ENCODE measurements at places on chromosomes 7 and 10.

DNA sequence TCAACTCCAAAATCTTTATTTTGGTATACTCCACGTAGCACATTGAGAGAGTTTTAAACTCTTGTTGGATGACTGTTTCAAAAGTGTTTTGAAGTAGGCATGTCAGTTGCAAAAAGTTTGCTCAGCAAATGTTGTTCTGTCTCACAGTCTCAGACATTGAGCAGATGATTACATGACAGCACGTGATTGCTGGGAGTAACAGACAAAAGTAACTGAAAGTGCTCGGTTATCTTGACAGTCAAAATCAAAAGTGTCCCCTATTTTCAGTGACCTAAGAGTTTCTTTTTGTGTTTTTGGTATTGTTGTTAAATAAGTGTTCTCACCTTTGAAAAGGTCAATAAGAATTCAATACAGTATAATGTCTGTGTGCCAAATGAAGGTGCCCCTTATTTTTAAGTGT, 84.3 kb downstream of the CFTR start:
- DNase-seq = no peak

DNA sequence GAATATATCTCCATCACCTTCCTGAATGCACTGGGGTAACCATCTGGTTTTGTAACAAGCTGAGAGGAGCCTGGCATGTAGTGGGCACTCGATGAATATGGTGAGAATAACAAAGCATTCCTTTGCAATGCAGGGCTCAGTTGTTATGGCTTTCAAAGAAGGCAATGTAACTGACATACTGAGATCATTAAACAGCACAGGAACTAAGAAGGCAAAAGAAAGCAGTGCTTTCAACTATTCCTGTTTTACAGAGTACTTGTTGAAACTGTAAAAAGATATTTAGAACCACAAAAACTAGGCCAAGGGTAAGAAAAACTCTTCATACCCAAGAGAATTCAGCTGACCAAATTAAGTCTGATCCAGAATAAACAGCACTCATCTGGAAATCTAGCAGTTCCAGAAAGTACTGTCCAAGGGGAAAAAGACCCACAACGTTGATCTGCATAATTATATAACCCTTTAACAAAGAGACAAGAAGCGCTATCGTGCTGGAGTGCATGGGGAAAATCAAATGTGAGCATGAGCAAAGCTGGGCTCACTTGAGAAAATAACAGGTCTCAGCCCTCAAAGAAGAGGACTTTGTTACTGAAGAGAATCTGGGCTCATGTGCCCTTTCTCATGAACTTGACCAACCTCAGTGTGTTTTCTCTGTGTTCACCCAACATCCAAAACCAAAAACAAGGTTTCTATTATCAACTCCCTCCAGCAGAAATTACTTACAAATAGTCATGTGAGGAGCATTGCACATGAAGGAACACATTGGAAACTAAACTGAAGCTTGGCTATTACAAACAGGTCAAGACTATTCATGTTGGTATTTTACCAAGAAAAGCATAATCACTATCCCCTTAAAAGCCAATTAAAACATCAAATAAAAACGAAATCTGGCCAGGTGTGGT, 116.2 kb downstream of the AVL9 start:
- DNase-seq = no peak

DNA sequence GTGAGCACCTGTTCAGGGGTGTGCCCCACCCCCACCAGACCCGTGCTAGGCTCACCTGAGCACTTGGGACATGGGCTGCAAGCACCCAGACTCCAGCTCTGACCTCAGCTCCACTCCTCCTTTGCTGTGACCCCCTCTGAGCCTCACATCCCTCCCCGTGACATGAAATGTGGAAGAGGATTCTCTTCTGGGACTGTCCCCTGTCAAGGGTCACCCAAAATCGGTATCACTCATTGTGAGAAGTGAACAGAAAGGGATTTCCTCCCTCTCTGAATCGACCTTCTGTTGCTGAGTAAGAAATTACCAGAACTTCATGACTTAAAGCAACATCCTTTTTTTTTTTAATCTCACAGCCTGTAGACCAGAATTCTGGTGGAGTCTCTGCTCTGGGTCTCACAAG, 6.2 kb upstream of the CHST15 start:
- DNase-seq = no peak

DNA sequence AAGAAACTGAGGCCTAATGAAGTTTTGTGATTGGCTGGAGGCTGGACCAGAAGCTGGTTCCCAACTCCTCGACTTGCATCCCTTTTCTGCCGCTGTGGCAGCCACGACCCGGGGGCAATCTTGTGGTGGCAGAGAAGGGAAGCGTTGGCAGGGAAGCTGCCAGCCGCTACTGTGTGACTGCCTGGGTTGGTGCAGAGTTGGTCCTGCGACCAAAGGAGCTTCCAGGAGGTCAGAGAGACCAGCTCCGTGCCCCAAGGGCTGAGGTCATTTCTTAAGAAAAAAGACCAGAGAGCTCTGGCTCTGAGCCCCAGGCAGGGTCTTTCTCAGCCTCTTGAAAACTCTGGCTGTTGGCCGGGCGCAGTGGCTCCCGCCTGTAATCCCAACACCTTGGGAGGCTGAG, 47.2 kb downstream of the PRF1 start:
- no peak for DNase-seq

DNA sequence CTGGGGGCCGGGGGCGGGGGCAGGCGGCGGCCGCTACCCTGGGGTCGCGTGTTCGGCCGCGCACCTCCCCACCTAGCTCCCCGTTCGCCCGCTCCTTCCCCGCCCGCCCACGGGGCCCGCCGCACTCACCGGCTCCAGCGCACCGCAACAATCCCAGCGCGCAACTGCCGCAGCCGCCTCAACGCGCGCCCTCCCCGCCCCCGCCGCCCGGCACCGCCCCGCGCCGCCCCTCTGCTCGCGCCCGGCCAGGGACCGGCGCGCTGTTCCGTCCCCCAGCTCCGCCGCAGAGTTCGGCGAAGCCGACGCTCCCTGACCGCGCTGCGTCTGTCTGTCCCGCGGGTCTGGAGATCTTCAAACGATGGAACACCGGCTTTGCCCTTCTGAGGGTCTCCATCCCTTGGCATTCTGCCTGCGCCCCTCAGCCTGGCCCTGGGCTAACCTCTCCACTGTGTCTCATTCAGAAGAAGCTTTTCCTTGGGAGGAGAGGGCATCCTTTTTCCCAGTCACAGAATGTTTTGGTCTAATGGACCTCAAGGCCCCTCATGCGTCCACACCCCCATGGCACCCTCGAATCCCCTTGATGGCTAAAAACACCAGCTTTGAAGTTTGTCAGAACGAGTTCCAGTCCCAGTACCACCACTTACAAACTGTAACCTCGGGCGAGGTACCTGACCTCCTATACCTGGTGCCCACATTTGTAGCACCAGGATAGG, at the start of gene NT5C2:
NT5C2 (minus strand) TSS at position 166 of the 713 bp plus-strand sequence. CDS start 18,314 bp downstream, outside the sequence.
- peak; percentile 66 for DNase-seq

DNA sequence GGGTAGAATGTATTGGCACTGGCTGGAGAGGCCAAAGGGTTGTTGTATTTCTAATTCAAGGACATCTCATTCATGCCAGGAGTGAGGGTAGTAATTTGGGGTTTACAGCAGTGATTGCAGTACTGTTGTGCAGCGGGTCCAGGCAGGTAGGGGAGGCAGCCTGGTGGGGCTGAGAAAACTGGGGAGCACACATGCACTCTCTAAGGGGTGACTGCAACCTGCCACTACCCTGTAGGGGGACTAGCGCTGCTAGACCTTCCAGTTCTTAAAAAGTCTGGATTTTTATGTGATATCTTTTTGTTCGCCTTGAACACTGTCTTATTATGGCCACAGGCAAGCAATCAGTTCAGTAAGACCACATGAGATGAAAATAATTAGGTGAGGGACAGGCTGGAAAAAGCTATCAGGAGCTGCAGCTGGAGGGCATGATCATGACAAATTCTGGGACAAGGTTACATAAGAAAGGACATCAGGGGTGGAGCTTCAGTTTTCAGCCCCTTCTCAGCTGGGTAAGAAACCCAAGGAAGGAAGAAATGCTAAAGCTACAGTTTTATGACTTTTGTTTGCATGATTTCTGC, 149.0 kb downstream of the ARHGAP21 start:
- DNase-seq = no peak

GRCh38 chr10:21279217-21279575, 246.3 kb downstream of the SKIDA1 start:
- no peak for DNase-seq

DNA sequence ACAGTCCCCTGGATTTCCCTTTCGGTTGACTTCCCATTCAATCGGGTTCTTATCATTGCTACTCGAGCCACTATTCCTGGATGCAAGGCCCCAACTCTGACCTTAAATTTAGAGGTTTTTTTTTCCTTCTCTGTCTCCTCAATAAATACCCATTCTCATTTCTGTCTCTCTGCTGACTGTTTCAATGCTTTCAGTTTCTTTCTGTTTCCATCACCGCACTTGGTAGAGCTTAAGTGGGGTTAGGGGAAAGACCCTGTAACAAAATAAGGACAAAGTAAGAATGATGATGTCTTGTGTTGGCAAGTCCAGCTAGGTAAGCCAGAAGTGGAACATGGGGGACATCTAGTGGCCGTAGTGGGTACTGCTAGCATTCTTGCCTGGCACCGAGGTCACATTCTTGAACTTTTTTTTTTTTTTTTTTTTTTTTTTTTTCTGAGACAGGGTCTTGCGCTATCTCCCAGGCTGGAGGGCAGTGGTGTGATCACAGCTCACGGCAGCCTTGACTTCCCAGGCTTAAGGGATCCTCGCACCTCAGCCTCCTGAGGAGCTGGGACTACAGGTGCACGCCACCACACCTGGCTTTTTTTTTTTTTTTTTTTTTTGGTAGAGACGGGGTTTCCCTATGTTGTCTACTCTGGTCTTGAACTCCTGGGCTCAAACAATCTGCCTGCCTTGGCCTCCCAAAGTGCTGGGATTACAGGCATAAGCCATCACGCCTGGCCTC, 40.3 kb downstream of the ZC3HC1 start:
- peak; percentile 87 for DNase-seq

DNA sequence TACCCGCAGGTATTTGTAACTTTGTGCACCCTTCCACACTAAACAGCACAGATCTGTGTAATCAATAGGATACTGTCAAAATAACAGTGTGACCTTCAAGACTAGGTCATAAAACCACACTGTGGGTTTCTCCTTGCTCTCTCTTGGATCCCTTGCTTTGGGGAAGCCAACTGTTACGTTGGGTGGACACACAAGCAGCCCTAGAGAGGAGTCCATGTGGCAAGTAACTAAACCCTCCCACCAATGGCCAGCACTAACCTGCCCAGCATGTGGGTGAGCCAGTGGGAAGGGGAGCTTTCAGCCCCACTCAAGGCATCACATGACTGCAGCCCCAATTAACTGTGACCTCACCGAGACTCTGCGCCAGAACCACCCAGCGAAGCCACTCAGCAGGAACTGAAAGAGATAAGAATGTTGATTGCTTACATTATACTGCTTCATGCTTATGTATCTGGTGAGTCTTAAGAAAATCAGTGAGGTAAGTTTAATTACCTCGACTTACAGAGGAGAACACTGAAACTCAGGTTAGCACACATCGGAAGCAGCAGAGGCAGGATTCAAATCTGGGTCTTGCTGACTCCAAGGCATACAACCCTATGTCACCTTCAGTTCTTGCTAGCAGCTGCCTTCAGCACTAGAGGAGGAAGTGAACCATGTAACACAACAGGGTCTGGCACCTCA, 9.4 kb upstream of the ZC3HAV1 start:
- no peak for DNase-seq

DNA sequence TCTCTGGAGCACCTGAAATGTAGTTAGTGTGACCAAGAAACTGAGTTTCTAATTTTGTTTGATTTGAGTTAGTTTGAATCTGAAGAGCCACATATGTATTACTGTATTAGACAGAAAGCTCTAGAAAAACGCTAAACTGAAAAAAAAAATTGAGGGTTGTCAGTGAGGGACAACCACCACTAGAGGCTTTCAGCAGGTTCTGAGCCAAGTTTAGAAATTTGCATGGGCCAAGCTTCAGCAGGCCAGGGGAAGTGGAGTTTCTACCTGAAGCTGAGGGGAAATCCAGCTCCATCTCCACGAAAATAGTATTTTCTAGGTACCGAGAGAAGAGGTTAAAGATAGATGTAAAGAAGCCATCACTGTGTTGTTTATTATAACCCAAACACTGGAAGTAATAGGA, 77.9 kb upstream of the PLXNA4 start:
- DNase-seq = no peak

DNA sequence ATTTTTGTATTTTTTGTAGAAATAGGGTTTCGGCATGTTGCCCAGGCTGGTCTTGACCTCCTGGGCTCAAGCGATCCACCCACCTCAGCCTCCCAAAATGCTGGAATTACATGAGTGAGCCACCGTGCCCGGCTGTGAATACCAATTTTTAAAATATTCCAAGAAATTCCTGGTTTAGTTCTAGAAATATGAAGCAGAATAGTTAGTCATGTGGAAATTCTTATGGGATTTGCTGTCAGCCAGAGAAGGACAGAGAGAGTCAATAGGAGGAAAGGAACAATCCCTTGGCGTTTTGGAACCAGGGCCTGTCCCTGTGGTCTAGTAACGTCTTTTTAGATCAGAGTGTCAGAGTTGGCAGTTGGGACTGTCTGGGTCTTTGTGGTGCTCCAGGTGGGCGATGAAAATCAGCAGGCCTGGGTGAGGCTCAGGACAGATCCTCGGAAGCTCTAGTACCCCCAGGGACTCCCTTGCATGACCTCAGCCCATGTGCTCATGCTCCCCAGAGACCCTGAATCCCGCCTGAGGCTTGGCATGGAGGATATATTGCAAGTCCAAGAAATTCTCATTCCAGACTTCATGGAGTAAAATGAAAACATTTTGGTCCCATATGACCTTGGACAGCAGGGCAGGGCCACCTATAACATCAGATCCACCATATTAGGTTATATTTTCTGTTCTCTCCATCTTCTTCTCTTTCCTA, 7.8 kb downstream of the NODAL start:
- DNase-seq = no peak

DNA sequence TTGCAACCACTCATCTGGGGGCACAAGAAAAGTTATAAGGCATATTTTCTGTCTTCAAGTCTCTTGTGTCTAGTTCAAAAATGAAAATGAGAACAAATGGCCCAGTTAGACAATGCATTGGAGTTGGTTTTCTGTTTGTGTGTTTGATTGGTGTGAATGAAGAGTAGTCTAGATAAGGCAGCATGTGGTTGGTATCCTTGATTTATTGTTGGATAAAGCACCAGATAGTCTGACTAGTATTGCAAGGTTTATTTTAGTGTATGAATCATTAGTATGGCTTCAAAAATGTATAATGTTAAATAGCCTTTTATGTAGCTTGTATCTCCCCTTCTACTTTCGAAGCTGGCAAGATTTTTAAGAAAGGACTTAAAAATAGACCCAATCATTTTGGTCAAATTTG, 237.3 kb downstream of the CDK14 start:
- DNase-seq = no peak

GRCh38 chr10:70840836-70841235, 25.1 kb downstream of the SGPL1 start:
- no peak for DNase-seq

- no peak for DNase-seq
These were observed 353.5 kb upstream of the STEAP1 start for GRCh38 chr7:89800761-89801160.

DNA sequence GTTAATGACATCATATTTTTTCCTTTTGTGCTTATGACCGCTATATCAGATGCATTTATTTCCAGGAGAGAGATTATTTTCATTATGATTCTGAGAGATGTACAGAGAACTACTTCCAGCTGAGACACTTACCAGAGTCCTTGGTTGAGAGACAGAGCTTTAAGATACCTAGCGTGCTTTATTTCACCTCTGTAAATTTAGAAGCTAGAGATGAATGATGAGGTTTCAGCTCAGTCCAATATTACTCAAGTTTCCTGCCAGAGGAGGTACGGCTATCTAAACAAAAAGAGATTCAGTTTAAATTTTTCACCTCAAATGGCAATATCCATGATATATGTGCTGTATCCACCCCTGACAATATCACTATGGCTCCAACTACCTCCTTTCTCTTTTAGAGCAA, 182.6 kb upstream of the FAM3C start:
- DNase-seq = no peak
